Immature natural killer cell (primary cell): ENCODE measurements at places on chromosomes 2 and 18.

DNA sequence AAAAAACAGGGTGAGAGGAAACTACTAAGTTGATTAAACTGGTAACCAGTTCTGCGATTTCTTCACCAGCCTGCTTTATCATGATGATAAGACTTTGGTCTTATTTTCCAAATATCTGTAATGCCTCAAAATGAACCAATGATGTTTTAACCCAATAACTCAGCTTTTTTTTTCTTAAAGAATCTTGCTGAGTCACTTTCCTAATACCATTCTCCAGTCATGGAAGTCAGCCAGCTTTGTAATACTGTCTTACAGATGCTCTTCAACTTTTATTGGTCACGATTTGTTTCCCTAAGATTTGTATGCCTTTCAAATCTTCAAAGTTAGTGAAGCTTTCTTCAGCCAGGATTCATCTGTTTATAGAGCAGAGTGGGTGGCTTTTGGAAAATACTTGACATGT lies 47.7 kb upstream of the SMIM21 start:
- DNase-seq, result no peak

- no peak for DNase-seq
Measured at GRCh38 chr2:10084223-10084865, 4.1 kb upstream of the CYS1 start.

- no peak for DNase-seq
Measured at GRCh38 chr18:13541621-13542519, 184.5 kb downstream of the FAM210A start.

DNA sequence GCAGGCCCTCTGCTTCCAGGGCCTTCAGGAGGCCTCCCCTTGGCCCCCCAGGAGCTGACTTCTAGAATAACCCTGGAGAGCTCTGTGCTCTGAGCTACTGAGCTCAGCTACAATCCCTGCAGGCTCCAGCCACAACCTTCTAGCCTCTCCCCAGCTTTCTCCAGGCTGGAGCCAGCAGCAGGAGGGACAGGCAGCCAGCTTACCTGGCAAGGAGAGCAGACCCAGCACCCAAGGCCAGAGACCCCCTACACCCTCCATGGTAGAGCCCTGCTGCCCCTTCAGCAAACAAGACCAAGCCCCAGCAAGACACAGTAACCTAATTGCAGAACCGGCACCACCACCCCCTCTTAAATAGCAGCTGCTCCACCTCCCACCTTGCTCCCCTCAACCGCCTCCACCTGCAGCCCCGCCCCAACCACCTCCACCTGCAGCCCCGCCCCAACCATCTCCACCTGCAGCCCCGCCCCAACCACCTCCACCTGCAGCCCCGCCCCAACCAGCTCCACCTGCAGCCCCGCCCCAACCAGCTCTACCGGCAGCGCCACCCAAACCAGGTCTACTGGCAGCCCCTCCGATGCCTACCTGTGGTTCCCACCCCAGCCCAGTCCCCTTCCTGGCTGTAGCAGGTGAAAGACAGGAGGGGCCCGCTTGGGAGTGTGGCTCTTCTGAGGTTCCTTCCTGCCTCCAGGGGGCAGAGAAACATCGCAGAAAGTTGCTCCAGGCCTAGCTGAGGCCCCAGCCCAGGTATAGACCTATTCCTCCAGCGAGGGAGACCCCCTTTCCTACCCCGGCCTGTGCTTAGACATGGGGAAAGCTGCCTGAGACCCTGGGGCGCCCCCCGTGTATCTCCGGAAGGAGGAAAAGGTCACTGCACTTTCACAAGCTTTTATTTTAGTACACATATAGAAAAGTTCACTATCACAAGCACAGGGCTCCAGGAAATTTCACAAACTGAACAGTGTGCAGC lies at the start of gene ASTL:
TSS of gene ASTL (minus strand) at position 324 of the 967 bp plus-strand sequence. CDS start at position 258, 66 bp downstream.
- DNase-seq, result peak; percentile 71

GRCh38 chr2:108385411-108386071 lies 7.8 kb downstream of the SULT1C4 start:
- DNase-seq, result no peak

GRCh38 chr2:10650761-10651160 lies 39.0 kb downstream of the NOL10 start:
- no peak for DNase-seq

DNA sequence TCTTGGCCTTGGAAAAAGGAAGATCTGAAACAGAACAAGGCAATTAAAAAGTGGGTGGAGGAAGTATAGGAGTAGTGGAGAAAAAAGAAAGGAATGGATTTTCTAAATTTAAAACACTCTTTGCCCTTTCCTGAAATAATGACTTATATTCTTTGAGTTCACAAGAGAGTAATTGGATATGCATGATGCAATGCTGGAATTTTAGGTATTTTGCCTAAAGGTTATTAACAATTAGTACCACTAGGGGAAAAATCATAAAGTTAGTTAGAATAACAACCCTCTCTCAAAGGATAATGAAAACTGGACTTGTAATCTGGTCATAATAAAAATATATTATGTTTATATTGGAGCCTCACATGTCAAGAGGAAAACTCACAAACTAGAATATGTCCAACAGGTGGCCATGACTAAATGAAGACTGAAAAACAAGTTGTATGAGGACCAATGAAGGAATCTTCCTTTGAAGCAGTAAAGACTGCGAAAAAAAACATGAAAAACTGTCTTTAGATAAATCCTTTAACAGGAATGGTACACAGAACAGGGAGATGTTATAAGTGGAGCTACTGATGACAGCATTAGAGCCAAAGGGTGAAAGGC lies 281.8 kb downstream of the NCKAP5 start:
- no peak for DNase-seq

DNA sequence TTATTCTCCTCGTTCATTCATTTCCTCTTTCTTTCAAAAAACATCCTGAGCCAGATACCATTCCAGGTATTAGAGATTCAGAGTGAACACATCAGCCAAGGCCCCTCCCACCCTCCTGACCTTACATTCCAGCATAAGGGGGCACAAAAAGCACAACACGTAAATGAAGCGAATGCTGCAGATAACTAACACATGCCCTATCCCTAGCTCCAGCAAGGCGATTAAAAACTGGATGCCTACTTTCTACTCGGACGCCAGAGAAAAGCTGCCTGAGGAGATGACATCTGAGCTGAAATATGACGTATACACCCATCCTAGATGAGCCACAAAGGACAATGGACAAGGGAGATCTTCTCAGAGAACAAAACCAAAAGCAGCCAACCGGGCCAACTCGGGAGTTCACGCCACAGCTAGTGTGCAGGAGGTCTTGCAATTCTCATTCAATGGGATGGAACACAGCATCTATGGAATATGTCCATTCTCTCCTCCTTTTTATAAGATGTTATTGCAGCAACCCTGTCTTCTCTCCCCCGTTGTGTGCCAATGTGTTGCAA lies 33.5 kb downstream of the FEZ2 start:
- no peak for DNase-seq

- no peak for DNase-seq
Measured at GRCh38 chr18:63887424-63887823, at the start of gene SERPINB2. SERPINB2 (plus strand) TSS chr18:63887705; CDS start chr18:63891445, 3,740 bp downstream.

DNA sequence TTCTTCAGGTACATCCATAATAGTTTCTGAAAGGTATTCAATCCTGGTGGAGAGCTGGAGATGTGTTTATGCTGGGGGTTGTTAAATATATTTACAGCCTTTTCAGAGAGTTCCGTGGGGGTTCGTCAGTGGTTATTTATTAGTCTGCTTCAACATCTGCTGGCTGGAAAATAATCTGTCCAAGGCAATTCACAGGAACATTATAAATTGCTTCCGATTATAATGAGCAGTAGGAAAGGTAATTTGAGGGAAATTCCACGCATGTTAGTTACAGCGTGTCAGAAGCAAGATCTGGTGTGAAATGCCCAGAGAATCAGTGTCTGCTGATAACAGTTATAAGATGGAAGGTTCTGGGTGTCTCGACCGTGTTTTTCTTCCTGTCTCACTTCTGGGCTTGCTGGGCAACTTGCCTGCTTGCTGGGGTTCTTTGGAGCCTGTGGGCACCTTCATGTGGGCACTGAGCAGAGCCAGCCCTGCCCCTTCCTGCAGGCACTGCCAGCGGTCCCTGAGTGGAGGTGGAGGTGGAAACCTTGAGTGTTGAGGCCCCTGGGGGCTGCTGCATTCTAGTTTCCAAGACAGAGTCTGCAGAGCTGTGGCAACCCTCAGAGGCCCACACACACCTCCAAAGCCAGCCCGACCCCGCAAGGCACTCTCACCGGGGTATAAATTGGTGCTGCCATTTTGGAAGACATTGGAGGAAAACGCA lies 185.7 kb downstream of the FAM210A start:
- DNase-seq, result peak; percentile 31

GRCh38 chr18:60684843-60685513 lies 312.4 kb upstream of the MC4R start:
- DNase-seq, result no peak

DNA sequence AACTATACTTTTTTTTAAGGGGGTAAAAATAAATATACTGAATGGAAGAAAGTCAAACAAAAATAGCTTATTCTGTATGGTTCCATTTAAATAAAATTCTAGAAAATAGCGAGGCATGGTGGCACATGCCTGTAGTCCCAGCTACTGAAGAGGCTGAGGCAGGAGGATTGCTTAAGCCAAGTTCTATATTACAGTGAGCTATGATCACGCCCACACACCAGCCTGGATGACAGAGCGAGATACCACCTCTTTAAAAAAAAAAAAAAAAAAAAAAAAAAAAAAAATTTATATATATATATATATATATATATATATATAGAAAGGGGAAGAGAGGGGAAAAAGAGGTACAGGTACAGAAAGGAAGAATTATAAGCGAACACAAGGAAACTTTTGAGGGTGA lies 77.7 kb downstream of the MEMO1 start:
- no peak for DNase-seq

DNA sequence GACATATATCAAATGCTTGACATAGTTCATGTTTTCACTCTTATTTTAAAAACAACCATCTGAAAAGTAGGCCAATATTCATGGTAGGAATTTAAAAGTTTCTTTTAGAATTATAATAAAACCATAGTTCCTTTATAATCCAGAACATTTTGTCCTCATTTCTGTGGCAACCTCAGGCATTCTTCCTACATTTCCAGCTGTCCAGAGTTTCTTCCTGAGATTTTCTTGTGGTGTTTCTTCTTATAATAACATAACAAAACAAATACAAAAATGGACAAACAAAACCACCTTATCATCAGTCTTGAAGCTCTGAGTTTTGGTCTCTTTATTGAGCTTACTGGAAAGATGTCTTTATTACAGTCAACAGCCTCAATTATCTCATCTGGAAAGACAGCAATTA lies 2028.6 kb upstream of the CELF4 start:
- no peak for DNase-seq
